Activated gamma-delta T cell treated with Interleukin-2 at 50 U/mL for 16 hours (primary cell): ENCODE measurements at places on chromosomes 7 and 10.

- DNase-seq, result no peak
Measured at GRCh38 chr7:22469371-22470143, 30.4 kb downstream of the STEAP1B start.

DNA sequence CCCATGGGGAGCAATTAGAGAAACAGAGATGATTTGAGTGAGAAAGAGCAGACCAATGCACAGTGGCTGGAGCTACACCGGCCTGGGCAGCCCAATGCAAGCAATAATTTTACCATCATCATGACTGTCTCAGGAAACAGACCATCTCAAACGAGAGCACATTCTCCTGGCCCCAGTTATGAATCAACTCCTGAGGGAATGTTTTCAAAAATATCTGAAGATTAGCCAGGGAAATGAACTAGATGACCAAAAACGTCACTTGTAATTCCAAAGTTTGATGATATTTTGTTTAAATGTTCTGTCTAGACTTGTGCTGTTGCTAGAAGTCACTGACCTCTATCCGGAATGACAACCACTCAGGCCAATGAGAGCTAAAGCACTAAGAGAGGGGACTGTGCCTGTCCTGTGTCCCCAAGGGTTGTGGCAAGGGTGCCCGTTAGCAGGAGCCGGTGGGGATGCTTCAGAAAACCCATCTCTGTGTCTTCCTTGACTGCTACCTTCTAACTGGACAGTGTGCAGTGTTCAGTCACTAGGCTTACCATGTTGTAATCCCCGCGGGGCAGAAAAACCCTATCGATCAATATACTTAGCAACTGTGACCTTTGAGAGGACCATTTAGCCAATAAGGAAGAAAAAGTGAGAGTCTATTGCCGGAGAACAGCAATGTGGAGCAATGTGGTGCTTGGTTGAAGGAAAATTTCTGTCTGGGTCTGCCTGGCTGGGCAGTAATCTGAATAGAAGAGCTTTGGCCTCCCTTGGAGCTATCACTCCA lies 202.4 kb downstream of the ADAM12 start:
- DNase-seq, result no peak

DNA sequence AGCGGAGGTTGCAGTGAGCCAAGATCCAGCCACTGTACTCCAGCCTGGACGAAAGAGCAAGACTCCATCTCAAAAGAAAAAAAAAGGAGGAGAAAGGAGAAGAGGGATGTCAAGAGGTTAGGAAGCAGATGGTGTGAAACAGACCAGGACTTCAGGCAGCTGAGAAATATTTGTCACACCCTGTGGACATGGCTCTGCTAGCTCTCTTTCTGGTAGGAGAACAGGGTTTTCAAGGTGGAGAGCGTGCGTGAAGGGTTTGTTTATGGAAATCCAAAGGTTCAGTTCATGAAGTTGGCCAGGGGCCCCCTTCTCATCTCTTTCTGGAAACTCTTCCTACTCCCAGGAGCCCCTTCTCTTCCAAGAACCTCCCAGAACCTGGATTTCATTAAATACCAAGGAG lies 110.8 kb upstream of the GALNT17 start:
- no peak for DNase-seq

- no peak for DNase-seq
Measured at GRCh38 chr7:80773787-80774508, 135.5 kb downstream of the CD36 start.

DNA sequence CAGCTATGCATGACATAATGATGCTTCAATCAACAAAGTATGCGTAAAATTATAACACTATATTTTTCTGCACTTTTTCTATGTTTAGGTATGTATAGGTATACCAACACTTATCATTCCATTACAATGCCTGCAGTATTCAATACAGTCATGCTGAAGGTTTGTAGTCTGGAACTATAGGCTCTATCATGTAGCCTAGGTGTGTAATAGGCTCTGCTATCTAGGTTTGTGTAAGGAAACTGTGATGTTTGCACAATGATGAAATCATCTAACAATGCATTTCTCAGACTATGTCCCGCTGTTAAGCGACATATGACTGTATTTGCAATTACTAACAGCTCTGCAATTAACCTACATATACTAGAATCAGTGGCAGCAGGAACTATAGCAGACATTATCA lies 1447.5 kb downstream of the GATA3 start:
- DNase-seq, result no peak

- DNase-seq, result no peak
Measured at GRCh38 chr7:117590191-117590590, 110.4 kb downstream of the CFTR start.

GRCh38 chr10:122703483-122704448 lies 4.1 kb upstream of the C10orf120 start:
- DNase-seq, result peak; percentile 15

- DNase-seq, result no peak
Measured at GRCh38 chr7:28722684-28723083, 235.4 kb downstream of the TRIL start.

- DNase-seq, result no peak
Measured at GRCh38 chr7:6279937-6280336, 7.5 kb upstream of the CYTH3 start.

- peak; percentile 55 for DNase-seq
Measured at GRCh38 chr7:151432658-151433521, 7.1 kb downstream of the CRYGN start.

DNA sequence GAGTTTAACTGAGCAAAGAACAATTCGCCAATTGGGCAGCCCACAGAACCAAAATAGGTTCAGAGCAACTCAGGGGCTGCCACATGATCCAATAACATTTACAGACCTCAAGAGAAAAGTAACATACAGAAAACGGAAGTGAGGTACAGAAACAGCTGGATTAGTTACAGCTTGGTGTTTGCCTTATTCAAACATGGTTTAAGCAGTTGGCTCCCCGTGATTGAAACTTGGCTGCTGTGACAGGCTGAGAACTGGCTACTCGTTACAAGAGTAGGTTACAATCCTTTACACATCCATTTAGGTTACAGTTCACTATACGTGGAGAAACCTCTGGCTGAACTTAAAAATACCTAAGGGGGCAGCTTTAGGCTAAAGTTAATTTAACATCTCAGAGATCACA lies 673.1 kb upstream of the PHF14 start:
- no peak for DNase-seq

GRCh38 chr10:112827951-112828350 lies 122.1 kb upstream of the TCF7L2 start:
- DNase-seq, result no peak
